Stimulated activated CD4-positive, alpha-beta T cell treated with anti-CD3 and anti-CD28 coated beads, Interleukin-4, amount 100 ng/mL, for 48 hours (primary cell): ENCODE measurements at places on chromosomes 7 and 10.

DNA sequence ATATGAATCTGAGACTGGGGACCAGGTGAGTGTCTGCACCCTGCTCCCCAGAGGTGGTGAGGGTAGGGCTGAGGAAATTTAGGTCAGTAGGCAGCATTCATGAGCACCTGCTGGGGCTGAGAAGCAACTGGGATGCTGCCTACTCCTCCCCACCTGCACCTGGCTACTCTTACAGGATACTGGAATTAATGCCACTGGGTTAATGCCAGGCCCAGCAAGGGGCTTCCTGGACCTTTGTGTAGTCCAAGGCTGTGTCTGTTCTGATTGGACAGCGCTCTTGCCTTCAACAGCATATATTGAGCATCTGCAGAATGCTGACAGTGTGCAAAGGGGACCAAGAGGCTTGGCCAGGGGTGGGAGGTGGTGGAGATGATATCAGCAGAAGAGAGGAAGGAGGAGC lies 32.1 kb downstream of the ADCYAP1R1 start:
- DNase-seq, result no peak

DNA sequence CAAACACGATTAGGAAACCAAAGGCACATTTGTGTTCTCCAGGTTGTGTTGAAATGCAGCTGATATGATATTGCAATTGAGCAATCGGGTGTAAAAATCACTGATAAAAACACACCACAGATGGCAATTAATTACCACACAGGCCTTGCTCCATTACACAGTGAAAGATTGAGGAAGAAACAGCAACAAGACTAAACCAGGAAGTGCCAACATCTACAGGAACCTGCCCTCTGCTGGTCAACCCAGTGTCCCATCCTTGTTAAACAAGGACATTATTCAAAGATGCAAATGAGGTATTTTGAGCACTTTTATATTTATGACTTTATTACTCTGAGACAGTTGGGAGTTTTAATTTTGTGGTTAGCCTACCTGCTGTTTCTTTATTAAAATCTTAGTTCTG lies 765.6 kb upstream of the GHITM start:
- DNase-seq, result no peak

- DNase-seq, result no peak
These were observed 52.5 kb downstream of the NRCAM start for GRCh38 chr7:108403597-108404217.

GRCh38 chr7:159240962-159241361 lies 96.3 kb upstream of the VIPR2 start:
- no peak for DNase-seq

GRCh38 chr7:159096736-159097581 lies 47.7 kb downstream of the VIPR2 start:
- DNase-seq, result no peak

DNA sequence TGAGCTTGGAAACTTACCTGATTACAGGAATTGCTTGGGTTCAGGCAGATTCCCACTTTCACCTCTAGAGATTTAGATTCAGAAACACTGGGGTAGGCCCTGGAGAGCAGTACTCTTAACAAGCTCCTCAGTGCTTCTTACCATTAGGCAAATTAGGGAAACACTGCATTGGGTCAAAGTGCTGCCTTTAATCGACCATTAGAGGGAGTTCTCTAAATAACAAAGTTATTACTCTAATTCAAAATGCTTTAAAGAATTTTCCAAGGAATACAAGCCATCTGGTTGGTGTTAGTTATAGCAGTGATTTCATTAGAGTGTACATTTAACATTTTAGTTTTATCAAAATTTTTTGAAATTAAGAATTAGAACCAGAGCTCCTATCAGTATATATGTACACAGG lies 324.5 kb downstream of the GFRA1 start:
- no peak for DNase-seq

DNA sequence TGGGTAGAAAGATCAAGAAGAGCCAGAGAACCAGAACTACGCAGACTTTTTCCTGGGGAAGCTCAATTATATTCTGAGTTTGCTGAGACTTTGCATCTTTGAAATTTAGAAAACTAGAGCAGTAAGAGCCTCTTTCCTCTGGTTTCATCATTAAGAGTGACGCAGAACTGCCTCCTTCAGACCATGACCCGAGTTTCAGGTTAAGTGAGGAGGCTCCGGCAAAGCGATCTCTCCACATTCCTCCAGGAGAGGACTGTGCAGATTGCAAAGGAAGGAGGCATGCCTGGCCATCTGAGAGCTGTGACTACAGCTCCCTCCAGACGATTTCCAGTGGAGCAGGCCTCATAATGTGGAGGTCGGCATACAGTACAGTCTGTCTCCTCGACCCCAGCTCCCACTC lies 115.8 kb upstream of the LANCL2 start:
- no peak for DNase-seq
